ENCODE measurements at places on chromosomes 13 and 19. TPM values are rescaled to one million over a fixed set of nuclear protein-coding genes. Genes with fewer than 3 reads are reported as not detected.

Gene ANGPTL8
- 13.2 TPM for total RNA-seq

Gene PABPC3
- total RNA-seq = not detected

Gene TIMM29
- 29.7 TPM for total RNA-seq

Gene SHD
- total RNA-seq = not detected

Gene STX10
- total RNA-seq = 92.7 TPM

Gene SMIM24
- not detected for total RNA-seq

Gene CEACAM3
- total RNA-seq = 1.0 TPM

DNA sequence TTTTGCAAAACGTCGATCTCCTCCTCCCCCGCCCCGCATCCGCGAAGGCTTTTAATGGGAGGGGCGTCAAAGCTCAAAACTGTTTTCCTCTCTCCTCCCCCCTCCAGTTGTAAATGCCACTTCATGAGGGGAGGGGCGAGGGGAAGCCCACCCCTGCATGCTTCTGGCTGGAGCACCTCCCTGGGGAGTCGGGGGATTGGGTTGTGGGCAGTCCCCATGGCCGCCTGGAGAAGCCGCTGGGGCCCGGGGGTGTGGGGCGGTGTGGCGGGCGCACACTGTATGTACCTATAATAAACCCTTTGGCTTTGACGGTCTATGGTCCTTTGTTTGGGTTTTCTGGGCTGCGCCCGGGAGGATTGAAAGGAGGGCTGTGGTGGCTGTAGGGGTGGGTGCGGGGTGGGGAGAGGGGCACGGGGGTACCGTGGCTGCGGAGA, 505 bp upstream of the SHKBP1 start:
- H3K36me3 ChIP-seq = no peaks in the 10 kb centered on the region
- H3K4me1 ChIP-seq = peaks cover 4% of the 10 kb centered on the region
- peak overlapping the region; percentile 88 for H3K27ac ChIP-seq
- H3K4me3 ChIP-seq = peak overlapping the region; percentile 75
- H3K27me3 ChIP-seq = no peaks in the 10 kb centered on the region
- DNase-seq = no peak

DNA sequence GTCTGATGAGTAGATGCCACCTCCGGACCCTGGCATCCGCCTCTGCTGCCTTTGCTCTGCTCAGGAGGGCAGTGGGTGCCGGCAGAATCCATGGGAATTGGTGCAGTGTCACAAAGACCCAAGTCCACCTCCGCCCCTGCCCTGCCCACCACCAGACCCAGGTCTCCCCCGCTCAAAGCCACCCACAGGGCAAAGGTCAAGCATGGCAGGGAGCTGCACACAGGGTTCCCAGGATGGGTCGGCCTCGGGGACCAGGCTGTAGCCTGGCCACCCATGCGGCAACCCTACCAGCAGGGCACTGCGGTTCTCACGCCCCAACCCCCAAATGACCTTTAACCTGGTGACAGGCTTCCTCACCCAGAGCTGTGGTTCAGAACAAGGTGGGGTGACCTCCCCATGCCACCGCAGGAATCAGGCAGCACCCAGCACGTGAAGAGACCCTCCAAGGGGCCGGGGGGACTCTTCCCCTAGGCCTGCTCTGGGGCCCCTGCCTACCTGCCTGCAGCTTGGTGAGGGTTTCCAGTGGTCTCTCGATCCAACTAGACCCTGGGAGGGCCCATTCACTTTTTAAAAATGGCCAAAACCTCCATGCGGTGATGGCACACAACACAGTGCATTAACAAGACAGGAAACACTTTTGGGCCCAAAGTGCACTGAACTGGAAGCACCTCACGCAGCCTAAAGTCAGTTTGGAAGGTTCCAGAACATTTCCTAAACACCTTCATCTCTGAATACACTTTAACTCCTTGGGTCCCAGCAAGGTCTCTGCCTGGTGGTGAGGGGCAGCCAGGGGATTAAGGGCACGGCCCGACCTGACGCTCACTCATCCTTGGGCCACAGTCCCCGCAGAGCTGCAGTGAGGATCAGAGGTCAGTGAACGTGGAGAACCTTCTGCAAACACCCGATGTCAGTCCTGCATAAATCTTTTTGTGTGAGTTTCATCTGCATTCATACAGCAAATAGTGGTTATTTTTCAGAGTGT, 11.0 kb downstream of the GAS6 start:
- no peaks in the 10 kb centered on the region for H3K4me1 ChIP-seq
- no peaks in the 10 kb centered on the region for H3K27me3 ChIP-seq
- no peak overlapping the region for H3K27ac ChIP-seq
- no peaks in the 10 kb centered on the region for H3K36me3 ChIP-seq
- no peak overlapping the region for H3K4me3 ChIP-seq

DNA sequence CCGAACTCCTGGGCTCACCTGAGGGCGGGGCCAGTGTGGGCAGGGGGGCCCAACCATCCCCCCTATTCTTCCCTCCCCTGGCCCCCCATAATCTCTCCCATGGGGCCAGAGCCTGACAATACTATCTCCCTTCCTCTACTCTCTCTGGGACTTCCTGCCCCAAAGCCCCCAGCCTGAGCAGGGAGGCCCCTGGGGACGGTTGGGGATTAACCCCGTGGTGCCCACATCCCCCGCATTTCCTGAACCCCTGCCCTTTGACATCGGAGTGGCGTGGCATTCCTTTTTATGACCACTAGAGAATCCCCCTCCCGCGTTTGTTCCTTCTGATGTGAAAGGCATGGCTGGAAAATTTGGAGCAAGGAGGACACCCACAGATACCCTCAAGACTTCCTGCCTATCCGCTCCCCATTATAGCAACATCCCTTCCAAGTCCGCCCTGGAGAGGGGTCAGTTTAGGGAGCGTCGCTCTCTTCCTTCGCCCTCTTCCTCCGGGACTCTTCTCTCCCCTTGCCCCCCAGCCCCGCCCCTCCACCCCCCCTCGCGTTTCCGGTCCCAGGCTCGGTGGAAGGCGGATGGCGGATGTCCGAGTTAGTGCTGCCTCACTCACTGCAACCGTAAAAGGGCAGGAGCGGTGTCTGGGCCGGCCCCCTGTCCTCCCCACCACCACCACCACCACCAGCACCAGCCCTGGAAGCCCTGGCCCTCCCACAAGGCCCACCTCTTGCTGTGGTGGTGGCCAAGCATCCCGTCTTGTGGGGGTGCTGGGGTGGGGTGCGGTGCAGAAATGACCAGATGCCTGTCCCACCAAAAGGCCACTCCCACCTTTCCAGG, 1.8 kb downstream of the VASP start:
- H3K27me3 ChIP-seq = no peaks in the 10 kb centered on the region
- peak overlapping the region; percentile 81 for H3K4me3 ChIP-seq
- peaks cover 19% of the 10 kb centered on the region for H3K4me1 ChIP-seq

DNA sequence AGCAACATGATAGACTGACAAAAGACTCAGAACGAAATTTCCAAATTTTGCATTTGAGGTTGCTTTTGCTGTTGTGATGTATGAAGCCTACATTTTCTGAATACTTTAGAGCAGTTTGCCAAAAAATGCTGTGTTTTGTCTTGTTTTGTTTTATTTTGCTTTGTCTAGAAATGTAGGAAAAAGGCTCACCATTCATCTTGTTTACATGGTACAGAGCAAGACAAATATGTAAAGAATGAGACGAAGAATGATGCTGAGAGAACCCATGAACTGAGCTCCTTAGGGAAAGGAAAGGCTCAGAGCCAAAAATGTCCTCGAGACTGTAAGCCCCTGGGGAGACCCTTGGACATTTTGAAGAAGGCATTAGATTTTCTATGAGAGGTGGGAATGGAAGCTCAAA, 6.8 kb upstream of the SPART start:
- no peak overlapping the region for H3K4me3 ChIP-seq
- no peak overlapping the region for H3K27ac ChIP-seq
- no peaks in the 10 kb centered on the region for H3K36me3 ChIP-seq
- no peak for DNase-seq

DNA sequence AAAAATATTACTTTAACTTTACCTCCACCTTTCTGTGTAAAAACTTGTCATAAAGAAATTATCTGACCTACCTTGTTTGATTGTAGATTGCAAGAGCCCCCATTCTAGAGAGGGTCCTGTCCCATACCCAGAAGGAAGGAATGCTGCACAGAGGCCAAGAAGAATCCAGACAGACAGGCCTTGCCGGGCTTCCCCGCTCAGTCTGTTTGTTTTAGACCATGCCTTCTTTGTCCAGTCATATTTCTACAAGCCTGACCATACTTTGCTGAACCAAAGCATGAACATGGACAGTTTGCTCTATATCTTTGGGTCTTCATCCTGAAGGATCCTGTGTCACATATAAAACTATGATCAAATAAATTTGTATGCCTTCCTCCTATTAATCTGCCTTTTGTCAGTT, 95.8 kb upstream of the MYCBP2 start:
- H3K4me1 ChIP-seq = no peaks in the 10 kb centered on the region
- no peaks in the 10 kb centered on the region for H3K27me3 ChIP-seq
- H3K27ac ChIP-seq = no peak overlapping the region
- no peak overlapping the region for H3K4me3 ChIP-seq

DNA sequence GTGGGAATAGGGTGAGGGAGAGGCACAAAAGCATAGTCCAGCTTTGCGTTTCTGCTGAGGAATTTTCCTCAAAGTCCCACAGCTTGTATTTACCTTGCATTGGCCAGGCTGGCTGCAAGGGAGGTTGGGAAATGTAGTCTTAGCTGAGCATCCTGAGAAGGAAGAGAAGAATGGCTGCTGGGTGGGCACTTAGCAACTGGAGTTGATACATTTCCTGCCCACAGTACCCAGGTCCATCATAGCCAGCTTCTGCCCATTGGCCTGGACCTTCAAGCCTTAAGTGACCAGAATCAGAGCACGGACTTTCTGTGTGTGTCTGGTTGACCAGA, 112.4 kb downstream of the SIPA1L3 start:
- no peak overlapping the region for H3K27ac ChIP-seq
- DNase-seq = no peak
- no peak overlapping the region for H3K4me3 ChIP-seq
- peaks cover 12% of the 10 kb centered on the region for H3K4me1 ChIP-seq

DNA sequence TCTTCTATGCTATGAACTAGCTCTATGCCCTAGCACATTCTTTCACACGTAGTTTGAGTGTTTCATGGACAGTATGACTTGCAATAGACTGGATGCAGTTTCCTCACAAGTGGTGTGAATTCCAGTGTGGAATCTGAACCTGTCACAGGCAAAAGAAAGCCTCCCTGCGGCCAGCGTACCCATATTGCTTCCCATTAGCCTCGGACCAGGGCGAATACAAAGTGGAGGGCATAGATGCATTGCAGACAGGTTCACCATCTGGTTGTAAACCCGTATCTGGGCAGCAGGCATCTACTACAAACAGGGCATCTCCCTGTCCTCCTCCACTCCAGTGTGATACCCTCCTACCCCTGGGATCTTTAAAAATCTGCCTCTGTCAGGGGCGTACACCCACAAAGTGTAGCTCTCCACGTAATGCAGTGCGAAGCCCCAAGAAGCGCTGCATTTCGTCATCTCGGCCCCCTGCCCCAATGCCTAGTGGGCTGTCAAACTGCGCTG, 1.4 kb upstream of the CIC start:
- no peak for DNase-seq
- no peaks in the 10 kb centered on the region for H3K36me3 ChIP-seq
- H3K27ac ChIP-seq = peak overlapping the region; percentile 99

- H3K27me3 ChIP-seq = no peaks in the 10 kb centered on the region
- peak overlapping the region; percentile 86 for H3K27ac ChIP-seq
- peaks cover 48% of the 10 kb centered on the region for H3K4me1 ChIP-seq
- no peaks in the 10 kb centered on the region for H3K36me3 ChIP-seq
- DNase-seq = no peak
- H3K4me3 ChIP-seq = peak overlapping the region; percentile 96
These were observed 1.4 kb downstream of the RASA3 start for GRCh38 chr13:114130837-114131582.

- peak within 1 kb of the TSS; percentile 32 for H3K4me3 ChIP-seq
- H3K27ac ChIP-seq = peak within 1 kb of the TSS; percentile 67
- H3K4me1 ChIP-seq = peaks cover 47% of the 10 kb centered on the region
- no peaks in the 10 kb centered on the region for H3K36me3 ChIP-seq
- peaks cover 67% of the 10 kb centered on the region for H3K27me3 ChIP-seq
These were observed at the start of gene CFD for GRCh38 chr19:858868-859843. CFD (plus strand) TSS chr19:859664; CDS start chr19:859690, 26 bp downstream.

GRCh38 chr13:30863796-30864195, 42.3 kb upstream of the MEDAG start:
- no peaks in the 10 kb centered on the region for H3K27me3 ChIP-seq
- H3K4me1 ChIP-seq = peaks cover 24% of the 10 kb centered on the region
- no peaks in the 10 kb centered on the region for H3K36me3 ChIP-seq
- DNase-seq = no peak

DNA sequence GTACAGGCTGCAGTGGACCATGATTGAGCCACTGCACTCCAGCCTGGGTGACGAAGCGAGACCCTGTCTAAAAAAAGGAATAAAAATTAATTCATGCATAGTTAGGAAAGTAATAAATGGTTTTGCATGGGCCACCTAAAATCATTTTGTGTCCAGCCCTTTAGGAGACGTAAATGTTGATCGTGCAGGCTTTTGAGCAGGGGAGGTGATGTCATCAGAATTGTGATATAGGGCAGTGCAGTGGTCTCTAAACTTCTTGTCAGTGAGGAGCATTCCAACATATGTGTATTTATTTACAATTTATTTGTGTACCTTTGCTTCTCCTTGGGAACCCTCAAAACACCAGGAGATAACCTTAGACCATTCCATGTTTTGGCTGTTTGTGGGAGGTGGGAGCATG, 3.0 kb downstream of the SMARCA4 start:
- H3K27ac ChIP-seq = no peak overlapping the region
- H3K36me3 ChIP-seq = peaks cover 6% of the 10 kb centered on the region
- no peak for DNase-seq
- no peak overlapping the region for H3K4me3 ChIP-seq
- H3K27me3 ChIP-seq = no peaks in the 10 kb centered on the region

DNA sequence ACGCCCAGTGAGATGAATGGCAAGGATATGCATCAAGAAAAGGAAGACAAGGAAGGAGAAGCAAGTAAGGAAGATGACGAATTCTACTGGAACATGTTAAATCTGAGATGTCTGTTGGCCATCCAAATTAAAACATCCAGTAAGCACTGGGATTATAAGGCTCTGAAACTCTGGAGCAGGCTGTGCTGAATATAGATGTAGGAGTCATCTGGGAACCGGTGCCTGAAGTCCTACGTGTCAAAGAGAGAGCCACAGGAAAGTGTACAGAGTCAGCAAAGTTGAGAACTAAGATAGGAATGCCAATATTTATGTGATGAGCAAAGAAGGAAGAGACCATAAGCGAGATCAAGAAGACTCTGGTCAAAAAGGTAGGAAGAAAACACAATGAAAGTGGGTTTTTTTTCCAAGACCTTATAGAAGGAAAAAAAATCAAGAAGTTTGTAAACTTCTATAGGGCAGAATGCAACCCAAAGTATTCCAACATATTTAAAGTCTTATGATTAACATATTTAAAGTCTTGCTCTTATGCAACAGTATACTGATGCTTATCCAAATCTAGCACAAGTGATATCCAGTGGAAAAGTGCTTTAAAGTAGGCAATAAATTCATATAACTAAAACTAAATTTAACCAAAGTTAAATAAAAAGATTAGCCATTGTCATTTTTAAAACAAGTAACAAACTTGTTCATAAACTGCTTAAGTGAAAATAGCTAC, 51.2 kb upstream of the EEF1AKMT1 start:
- DNase-seq = no peak
- no peaks in the 10 kb centered on the region for H3K4me1 ChIP-seq
- H3K4me3 ChIP-seq = no peak overlapping the region
- no peak overlapping the region for H3K27ac ChIP-seq
- no peaks in the 10 kb centered on the region for H3K27me3 ChIP-seq
